Activated naive CD8-positive, alpha-beta T cell treated with anti-CD3 and anti-CD28 coated beads for 36 hours (primary cell): ENCODE measurements at places on chromosomes 3 and 15. TPM values are rescaled to one million over a fixed set of nuclear protein-coding genes. Genes with fewer than 3 reads are reported as not detected.

DNA sequence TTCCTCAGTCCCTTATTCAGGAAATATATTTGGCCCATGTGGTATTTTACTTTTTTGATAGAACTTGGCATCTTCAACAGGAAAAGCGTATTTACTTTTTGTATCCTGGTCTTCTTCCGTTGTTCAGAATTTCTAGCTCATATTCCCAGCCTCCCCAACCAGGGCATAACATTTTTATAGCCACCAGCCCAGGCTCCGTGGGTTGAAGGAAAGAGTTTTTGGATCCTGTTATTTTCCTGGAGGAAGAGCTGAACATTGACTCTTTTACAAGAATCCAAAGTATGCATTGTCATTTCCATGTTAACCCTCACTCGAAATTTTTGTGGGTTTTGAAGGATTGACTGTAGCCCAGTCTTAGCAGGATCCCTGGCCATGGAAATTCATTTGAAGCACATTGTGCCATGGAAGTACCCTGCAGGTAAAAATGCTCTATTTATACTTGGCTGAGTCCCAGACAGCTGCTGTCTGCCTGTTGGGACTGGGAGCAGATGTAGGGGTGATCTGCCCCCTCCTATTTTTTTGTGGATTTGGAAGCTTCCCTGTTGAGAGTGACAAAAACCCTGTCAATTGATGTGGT is 98.8 kb downstream of the AKAP13 start:
- DNase-seq, result no peak
- peaks cover 79% of the 10 kb centered on the region for H3K4me1 ChIP-seq
- H3K4me3 ChIP-seq, result no peak overlapping the region
- no peaks in the 10 kb centered on the region for H3K27me3 ChIP-seq
- no peak overlapping the region for H3K27ac ChIP-seq

GRCh38 chr3:129607391-129608068 is 1.1 kb upstream of the PLXND1 start:
- peaks cover 8% of the 10 kb centered on the region for H3K4me1 ChIP-seq
- no peak overlapping the region for H3K27ac ChIP-seq
- peak overlapping the region; percentile 85 for H3K4me3 ChIP-seq
- H3K36me3 ChIP-seq, result no peaks in the 10 kb centered on the region
- DNase-seq, result no peak
- peaks cover 36% of the 10 kb centered on the region for H3K27me3 ChIP-seq

GRCh38 chr3:113834983-113835382 is 3.6 kb upstream of the GRAMD1C start:
- H3K27ac ChIP-seq, result no peak overlapping the region
- H3K36me3 ChIP-seq, result peaks cover 5% of the 10 kb centered on the region
- no peaks in the 10 kb centered on the region for H3K27me3 ChIP-seq
- no peak overlapping the region for H3K4me3 ChIP-seq

GRCh38 chr3:32495609-32496008 is 7.0 kb downstream of the CMTM6 start:
- DNase-seq, result no peak
- peaks cover 12% of the 10 kb centered on the region for H3K36me3 ChIP-seq
- no peaks in the 10 kb centered on the region for H3K27me3 ChIP-seq
- peaks cover 28% of the 10 kb centered on the region for H3K4me1 ChIP-seq
- H3K27ac ChIP-seq, result no peak overlapping the region

GRCh38 chr3:33490641-33491241 is 50.5 kb upstream of the UBP1 start:
- H3K4me3 ChIP-seq, result no peak overlapping the region
- H3K36me3 ChIP-seq, result peaks cover 4% of the 10 kb centered on the region
- H3K27me3 ChIP-seq, result no peaks in the 10 kb centered on the region
- no peak overlapping the region for H3K27ac ChIP-seq
- no peaks in the 10 kb centered on the region for H3K4me1 ChIP-seq
- no peak for DNase-seq

DNA sequence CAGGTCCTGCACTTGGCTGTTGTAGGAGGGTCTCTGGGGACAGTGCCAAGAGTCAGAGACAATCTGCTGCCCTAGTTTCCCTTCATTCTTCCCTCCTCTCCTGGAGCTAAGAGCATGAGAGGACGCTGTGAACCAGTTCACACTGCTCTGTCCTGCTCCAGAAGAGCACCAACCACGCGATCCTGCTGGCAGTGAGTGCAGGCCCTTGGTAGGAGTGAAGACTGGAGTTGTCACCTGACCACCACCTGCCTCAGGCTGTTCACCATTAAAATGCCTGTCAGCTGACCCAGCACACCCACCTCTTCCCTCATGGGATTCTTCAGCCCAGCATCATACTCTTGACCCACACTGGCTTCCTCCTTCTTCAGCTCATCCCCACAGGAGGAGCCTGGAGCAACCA is 2.9 kb downstream of the TM6SF1 start:
- no peaks in the 10 kb centered on the region for H3K36me3 ChIP-seq
- no peak overlapping the region for H3K4me3 ChIP-seq
- H3K27me3 ChIP-seq, result peaks cover 43% of the 10 kb centered on the region
- no peak for DNase-seq
- peaks cover 16% of the 10 kb centered on the region for H3K4me1 ChIP-seq

DNA sequence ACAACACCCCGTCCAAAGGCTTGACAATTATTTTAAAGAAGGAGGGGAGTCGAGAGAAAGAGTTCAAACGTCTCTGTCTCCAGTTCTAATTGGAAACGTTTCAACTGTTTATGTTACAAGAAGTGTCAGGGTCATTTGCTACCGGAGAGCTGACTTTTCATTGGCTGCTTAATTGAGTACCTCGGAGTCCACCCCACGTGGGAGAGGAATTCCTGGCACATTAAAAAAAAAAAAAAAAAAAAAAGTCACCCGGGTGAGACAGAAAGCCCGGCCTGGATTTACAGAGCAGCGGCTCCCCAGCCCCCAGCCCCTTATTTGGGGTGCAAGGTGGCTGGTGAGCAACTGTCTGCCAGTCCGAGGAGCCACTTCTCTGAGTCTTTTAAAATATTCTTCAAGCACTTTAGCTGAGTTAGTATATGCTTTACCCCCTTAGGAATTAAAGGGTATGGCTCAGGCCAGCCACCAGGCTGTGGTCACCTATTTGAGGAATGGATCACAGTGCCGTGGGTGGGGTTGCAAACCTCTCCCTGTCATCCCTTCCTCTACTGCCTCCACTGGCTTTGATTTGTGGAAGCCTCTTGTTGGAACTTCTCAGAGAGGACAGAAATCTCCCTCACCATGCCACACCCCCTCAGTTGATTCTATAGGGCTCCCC is 3.9 kb upstream of the TLE3 start:
- peaks cover under 1% of the 10 kb centered on the region for H3K36me3 ChIP-seq
- no peak for DNase-seq
- no peak overlapping the region for H3K4me3 ChIP-seq
- peaks cover 22% of the 10 kb centered on the region for H3K27me3 ChIP-seq

DNA sequence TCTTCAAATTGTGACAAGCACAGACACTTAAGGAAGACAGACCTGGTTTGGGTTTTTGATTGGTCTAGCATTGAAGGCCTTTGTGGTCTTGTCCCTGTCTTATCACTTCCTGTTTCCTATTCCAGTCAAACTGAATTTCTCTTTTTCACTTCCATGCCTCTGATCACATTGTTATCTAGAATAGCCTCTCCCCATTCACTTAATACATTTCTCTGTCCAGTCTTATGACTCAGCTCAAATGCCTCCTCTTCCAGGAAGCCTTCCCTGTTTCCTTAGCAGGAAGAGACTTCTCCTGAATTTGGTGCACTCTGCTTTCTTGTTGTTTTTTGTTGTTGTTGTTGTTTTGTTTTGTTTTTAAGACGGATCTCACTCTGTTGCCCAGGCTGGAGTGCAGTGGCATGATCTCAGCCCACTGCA is 45.5 kb downstream of the LIMD1 start:
- peak overlapping the region; percentile 7 for H3K27ac ChIP-seq
- DNase-seq, result no peak
- peaks cover 15% of the 10 kb centered on the region for H3K4me1 ChIP-seq
- H3K27me3 ChIP-seq, result no peaks in the 10 kb centered on the region
- H3K36me3 ChIP-seq, result peaks cover 11% of the 10 kb centered on the region

DNA sequence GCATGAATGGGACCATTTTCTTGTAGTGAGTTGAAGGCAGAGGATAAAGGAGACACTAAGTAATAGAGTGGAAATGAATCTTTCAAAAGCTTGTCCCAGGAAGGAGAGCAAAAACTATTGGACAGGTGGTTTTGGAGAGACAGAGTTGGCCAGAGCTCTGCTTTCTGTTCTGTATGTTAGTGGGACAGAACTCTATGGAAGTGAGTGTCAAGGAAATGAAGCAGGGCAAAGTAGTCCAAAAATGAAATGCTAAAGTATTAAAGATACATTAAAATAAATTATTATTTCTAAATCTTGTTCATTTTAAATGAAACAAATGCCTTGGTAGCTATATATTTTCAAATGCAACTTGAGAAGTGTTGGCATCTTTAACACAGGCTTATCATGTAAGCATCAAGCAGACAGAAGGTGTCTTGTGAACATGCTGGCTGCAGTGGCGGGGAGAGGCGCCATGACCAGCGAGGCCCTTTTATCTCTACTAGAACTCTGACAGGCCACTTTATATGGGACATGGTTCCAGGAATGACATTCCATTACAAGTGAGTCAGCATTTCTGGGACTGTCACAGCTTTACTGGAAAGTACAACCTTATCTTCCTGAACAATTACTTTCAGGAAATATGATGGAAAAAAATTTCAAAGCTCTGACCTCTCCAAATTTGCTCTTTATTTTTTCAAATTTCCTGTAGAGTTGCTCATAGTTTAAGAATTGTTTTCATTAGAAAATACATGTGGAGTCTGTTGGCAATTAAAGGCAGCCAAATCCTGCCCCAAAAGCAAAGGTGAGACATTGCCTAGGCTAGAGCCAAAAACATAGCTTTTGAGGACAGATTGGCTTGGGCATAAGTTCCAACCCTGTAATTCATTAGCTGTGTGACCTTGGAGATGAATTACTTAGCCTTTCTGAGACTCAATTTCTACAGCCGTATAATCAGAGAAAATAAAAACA is 106.5 kb downstream of the ECT2 start:
- no peaks in the 10 kb centered on the region for H3K27me3 ChIP-seq
- no peak overlapping the region for H3K27ac ChIP-seq
- H3K36me3 ChIP-seq, result no peaks in the 10 kb centered on the region
- no peak overlapping the region for H3K4me3 ChIP-seq
- H3K4me1 ChIP-seq, result no peaks in the 10 kb centered on the region

- H3K27ac ChIP-seq, result no peak overlapping the region
- H3K4me3 ChIP-seq, result no peak overlapping the region
- H3K4me1 ChIP-seq, result peaks cover 20% of the 10 kb centered on the region
- no peak for DNase-seq
- H3K36me3 ChIP-seq, result no peaks in the 10 kb centered on the region
These were observed 2.7 kb upstream of the DMXL2 start for GRCh38 chr15:51625236-51625635.

DNA sequence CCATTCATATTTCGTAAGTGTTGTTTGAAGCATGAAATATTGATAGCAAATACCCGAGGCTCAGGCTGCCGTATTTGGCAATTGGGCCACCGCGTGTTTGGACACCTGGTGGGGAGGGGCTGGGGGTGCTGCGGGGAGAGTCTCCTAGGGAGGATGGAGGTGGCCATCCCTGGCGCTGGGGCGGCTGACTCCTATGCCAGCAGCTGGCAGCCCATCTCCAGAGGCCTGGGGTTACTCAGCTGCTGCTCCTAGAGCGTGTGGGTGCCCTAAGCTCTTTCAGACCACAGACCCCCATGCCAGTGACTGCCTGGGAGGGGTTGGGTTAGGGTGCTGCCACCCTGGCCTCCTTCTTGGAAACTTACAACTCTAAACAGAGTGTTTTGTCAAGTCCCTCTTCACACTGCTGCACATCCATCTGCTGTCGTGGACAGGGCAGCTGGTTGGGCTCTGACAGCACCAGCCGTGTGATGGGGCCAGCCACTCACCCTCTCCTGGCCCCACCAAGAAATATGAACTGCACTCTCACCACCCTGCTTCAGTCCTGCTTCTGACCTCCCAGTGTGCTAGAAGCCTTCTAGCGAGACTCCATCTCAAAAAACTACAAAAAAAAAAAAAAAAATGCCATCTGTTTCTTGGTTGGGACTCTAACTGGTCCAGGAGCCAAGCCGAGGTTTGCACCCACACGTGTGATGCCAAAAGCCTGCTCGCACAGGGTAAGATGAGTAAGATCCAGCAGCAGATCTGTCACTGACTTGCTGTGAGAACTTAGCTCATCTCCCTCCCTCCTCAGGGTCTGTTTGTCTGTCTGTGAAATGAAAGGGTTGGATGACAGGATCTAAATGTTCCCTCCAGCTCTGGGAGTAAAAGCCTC is 156.2 kb downstream of the MEGF11 start:
- H3K27ac ChIP-seq, result no peak overlapping the region
- no peak for DNase-seq
- no peaks in the 10 kb centered on the region for H3K4me1 ChIP-seq
- H3K4me3 ChIP-seq, result no peak overlapping the region
- H3K27me3 ChIP-seq, result peaks cover 8% of the 10 kb centered on the region

GRCh38 chr3:182149594-182149993 is 437.9 kb downstream of the SOX2 start:
- no peak for DNase-seq
- no peaks in the 10 kb centered on the region for H3K4me1 ChIP-seq
- H3K4me3 ChIP-seq, result no peak overlapping the region
- no peak overlapping the region for H3K27ac ChIP-seq
- H3K27me3 ChIP-seq, result peaks cover 3% of the 10 kb centered on the region

- peak within 1 kb of the TSS; percentile 81 for H3K4me3 ChIP-seq
- peaks cover under 1% of the 10 kb centered on the region for H3K36me3 ChIP-seq
- H3K27me3 ChIP-seq, result no peaks in the 10 kb centered on the region
- peak within 1 kb of the TSS; percentile 54 for H3K27ac ChIP-seq
- H3K4me1 ChIP-seq, result peaks cover 24% of the 10 kb centered on the region
These were observed at the start of gene KLHDC8B for GRCh38 chr3:49171119-49171774. TSS of gene KLHDC8B (plus strand) at chr3:49171598. CDS start at chr3:49172770, 1,172 bp downstream.

DNA sequence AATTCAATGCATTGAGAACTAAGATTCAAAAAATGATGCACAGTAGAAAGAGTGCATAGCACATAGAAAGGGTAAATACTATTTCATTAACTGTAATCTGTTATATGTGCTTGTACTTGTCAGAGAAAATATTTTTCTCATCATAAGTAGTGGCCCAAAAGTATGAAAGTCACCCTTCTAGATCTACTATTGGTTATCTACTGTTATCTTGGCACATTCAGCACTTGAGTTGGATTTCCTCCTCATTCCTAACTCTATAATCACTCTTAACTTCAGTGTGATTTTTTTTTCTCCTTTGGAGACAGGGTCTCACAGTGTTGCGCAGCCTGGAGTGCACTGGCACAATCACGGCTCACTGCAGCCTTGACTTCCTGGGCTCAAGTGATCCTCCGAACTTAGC is 194.4 kb downstream of the PCCB start:
- H3K4me3 ChIP-seq, result no peak overlapping the region
- no peak for DNase-seq
- H3K27me3 ChIP-seq, result no peaks in the 10 kb centered on the region
- H3K36me3 ChIP-seq, result peaks cover 14% of the 10 kb centered on the region

Gene CILP
- not detected for total RNA-seq

Gene TERC
- total RNA-seq, result 20.0 TPM

Gene CCDC80
- not detected for total RNA-seq

Gene CYP1A1
- 4.7 TPM for total RNA-seq

Gene SST
- not detected for total RNA-seq

Gene CAPN3
- total RNA-seq, result 1.8 TPM

Gene MYRIP
- total RNA-seq, result not detected
